ENCODE measurements at places on chromosomes 2 and 18.

GRCh38 chr2:64354857-64355680 lies 98.9 kb upstream of the LGALSL start:
- DNase-seq = no peak

- no peak for DNase-seq
These were observed 29.7 kb upstream of the TXNDC2 start for GRCh38 chr18:9856092-9856491.

DNA sequence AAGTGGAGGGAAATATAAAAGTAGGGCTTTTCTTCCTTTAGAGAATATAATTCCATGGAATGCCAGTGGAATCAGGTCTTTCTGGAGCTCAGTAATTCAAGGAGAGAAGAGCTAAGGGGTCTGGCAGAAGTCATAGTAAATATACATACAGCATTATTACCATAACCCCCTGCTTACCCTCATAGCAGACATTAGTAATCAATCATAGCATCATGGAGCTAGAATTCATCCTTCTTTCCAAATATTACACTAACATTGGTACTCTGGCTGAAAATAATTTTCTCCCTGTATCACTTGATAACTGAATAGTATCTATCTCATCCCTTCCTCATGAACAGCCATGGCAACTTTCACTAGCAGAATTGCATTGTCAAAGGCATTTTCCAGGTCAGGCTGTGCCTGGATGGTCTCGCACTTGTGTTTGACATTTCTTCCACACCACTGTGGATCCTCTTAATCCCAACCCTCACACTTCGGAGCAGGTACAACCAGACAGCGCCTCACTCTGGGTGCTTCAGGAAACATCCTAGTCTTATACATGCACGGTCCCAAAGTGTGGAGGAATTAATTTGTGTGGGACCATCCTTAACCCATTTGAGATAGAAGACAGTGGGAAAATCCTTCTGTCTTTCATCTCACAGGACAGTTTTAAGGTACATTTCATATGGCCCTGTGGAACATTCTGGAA lies 84.2 kb upstream of the SEC11C start:
- DNase-seq = no peak

DNA sequence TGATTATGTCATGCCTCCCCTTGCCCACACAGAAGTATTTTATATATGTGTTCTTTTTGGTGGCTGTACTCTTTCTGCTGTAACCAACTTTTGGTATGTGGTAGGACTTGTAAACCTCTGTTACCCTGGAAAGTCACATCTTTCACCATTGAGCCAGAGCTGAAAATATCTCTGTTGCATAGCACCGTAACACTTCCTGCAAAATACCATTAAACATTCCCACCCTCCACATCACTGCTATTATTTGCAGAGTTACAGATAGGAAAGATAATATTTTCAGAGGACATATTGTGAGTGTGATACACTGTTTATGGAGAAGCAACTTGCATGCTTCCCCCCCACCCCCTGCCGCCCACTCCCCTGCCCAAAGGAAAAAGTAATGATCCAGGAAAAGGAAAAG lies 44.8 kb downstream of the CAB39 start:
- no peak for DNase-seq

- no peak for DNase-seq
These were observed 38.6 kb downstream of the SNED1 start for GRCh38 chr2:241036964-241037421.

GRCh38 chr18:38899252-38899651 lies 1333.7 kb upstream of the CELF4 start:
- no peak for DNase-seq

GRCh38 chr2:72148003-72148836 lies 558 bp upstream of the CYP26B1 start:
- DNase-seq = no peak

DNA sequence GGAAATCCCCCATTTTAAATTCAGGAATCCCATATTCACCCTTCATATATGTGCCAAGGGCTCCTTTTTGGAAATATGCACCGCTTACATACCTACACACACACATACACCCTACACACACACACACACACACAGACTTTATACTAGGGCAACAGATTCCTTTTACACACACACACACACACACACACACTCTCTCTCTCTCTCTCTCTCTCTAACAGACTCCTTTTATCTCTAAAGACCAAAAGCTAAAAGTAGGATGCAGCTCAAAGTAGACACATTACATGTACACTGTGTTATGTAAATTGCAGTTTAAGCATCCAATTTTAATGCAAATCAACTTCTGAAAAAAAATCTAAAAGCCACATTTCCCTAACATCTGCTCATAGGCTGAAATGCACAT lies 130.9 kb upstream of the CAPN13 start:
- no peak for DNase-seq

DNA sequence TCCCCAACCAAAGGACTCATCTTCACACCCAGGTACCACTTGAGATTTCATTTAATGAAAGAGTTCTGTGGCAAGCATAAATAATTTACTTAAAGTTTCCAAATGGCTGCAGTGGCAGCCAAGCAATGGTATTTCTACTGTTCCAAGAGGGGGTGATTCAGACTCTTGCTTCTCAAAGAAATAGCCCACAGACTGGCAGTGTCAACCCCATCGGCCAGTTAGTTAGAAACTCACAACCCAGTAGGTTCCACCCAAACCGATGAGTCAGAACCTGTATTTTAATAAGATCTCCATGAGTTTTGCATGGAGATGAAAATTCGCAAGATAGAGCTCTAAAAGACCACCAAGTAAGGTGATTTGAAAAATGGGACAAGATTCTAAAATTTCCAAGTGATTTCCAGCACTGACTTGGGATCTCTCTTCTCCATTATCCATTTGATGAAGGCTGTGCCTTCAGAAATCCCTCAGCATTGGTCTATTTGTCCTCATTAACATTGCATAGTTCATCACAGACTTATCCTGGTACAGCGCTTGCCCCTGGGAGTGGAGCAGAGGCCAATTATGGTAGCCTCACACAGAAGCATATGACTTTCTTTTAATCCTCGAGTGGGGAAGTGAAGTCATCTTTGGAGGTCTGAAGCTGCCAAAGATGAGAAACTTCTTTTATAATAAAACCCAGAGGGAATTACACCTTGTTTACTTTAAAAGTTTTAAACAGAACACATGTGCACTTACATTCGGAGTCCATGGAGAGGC lies 361.4 kb upstream of the ID2 start:
- no peak for DNase-seq

- no peak for DNase-seq
These were observed 444.7 kb downstream of the THSD7B start for GRCh38 chr2:137210039-137210438.

DNA sequence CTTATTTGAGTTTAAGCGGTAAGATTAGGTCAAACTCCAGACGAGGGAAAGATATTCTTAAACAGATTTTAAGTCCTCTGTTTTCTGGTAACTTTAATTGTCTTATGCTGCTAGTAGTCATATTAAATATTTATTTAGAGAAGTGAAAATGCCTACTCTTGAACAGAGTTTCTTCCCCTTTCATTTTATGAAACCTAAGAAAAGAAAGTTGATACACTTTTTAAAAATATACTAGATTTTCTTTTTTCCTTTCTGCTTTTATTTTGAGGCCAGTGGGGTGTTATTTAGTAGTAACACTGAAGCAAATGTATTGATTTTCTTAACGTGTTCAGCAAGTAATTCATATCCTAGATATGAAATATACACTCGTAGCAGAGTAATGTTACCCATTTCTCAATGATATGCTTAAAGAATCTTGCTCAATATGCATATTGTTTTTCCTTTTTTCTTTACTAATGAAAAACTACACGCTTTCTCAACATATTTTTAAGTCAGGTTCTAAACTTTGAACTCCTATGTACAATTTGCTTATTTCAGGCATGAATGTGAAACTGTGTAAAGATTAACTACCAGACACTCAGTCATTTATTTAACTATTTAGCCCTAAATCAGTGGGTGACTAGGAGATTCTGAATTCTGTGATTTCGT lies 691 bp downstream of the KYNU start:
- no peak for DNase-seq

GRCh38 chr2:148501545-148501944 lies 143.0 kb upstream of the EPC2 start:
- no peak for DNase-seq

DNA sequence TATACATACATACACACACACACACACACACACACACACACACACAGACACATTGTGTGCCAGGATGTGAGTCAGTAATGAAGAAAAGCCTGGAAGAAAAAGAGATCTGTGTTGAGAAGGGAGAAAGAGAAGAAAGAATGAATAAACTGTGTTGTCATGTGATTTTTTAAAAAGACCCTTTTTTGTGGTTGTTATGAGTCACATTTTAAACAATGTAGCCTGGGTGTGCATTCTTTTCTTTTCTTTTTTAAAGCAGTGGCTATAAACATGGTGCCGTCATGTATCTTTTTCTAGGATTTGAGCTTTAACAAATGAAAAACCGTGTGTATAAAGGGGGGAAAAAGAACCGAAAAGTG lies 87.2 kb downstream of the NRP2 start:
- DNase-seq = no peak

DNA sequence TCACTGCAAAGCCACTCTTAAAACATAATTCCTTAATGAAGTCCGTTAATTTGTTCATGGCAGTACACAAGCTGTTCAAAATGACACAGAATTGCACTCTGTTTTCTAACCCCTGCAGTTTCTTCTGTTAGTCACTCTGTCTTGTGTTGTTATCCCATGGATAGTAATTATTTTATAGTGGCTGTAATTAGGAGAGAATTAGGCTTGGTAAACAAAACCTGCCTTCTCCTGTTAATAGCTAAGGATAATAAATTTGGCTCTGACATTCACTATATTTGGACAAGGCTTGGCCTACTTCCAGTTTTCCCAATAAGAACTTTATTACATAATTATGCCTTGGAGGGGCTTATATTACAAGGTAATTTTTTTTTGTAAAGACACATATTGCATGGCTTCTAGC lies 330.3 kb upstream of the FIGN start:
- no peak for DNase-seq

- no peak for DNase-seq
These were observed 273.3 kb downstream of the TNS1 start for GRCh38 chr2:217729421-217730053.

- no peak for DNase-seq
These were observed 198.6 kb downstream of the MEMO1 start for GRCh38 chr2:31812051-31812798.

- DNase-seq = no peak
These were observed 332.1 kb upstream of the TCF4 start for GRCh38 chr18:55920063-55920462.

GRCh38 chr2:66030553-66030952 lies 404.4 kb upstream of the MEIS1 start:
- no peak for DNase-seq

DNA sequence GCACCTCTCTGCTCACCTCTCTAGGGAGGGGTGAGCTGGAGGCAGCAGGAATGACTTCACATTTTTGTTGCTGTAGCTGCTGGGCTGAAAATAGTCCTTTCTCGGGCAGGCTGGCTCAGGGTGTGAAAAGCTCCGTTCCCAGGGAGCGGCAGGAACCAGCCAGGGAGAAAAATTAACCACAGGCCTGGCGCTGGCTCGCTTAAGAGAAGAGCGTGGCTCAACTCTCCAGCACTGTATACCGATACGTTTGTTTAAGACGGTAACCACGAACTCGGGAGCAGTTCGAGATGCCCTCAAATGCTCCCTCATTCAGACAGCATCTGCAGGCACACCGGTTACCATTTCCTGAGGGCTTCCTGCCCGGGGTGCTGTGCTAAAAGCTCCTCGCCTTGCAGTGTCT lies 129.6 kb downstream of the CELF4 start:
- no peak for DNase-seq

DNA sequence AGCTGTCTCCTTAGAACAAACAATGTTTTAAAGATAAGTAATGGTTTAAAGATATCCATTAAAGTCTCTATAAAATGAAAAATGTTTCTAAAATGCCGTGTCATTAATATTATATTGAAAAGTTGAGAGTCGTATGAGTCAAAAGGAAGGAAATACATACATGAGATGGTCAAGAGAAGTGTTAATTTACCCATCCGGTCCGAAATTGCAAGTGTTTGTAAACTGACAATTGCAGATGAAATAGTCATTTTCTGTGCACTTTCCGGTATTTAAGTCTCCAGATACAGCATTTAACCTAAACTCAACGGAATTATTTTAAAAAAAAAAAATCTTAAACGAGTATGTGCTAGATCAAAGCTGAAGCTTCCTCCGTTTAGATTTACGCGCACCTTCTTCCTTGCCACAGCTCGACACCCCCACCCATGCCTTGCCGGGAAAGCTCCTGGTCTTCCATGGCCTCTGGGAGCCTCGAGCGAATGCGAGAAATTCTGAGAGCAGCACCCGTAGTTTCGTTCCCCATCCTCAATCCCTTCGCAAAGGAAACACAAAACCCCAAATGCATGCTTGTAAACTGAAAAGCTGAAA lies 1.8 kb downstream of the DSC3 start:
- no peak for DNase-seq

GRCh38 chr2:20150806-20151571 lies 73.9 kb downstream of the SDC1 start:
- no peak for DNase-seq

DNA sequence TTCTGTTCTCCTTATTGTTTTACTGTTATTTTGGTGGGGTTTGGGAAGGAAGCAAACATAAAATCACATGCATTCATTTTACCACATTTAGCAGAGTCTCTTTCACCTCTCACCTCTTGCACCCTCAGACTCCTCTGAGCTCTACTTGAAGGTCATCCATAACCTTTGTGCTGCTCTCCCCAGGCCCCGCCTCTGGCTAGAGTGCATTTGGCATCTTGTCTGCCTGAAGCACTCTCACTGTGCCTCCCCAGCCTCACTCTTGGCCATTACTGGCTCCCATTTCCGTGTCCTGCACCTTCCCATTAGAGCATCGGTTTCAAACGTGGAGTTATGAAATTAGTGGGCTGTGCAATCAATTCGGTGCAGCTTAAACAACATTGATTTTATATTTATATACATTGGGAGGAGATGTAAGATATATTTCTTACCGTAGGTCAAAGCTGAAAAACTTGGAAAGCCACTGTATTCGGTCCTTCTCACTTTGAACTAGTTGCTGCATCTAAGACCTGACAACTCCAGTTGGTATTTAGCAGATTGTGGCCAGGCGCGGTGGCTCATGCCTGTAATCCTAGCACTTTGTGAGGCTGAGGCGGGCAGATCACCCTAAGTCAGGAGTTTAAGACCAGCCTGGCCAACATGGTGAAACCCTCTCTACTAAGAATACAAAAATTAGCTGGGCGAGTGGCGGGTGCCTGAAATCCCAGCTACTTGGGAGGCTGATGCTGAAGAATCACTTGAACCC lies 6.9 kb upstream of the ZFAND2B start:
- no peak for DNase-seq

- no peak for DNase-seq
These were observed 79.5 kb upstream of the YWHAQ start for GRCh38 chr2:9710311-9710710.
